ENCODE measurements at places on chromosomes 3 and 15. TPM values are rescaled to one million over a fixed set of nuclear protein-coding genes. Genes with fewer than 3 reads are reported as not detected.
A peak's percentile ranks its signal among the peaks of the same experiment; 100 is the strongest.

SLC24A5 gene
- total RNA-seq, result not detected

TMC3 gene
- total RNA-seq, result not detected

ZNF710 gene
- 32.6 TPM for total RNA-seq

GRCh38 chr3:143951351-143951971 is 20.2 kb upstream of the DIPK2A start:
- no peak overlapping the region for H3K4me3 ChIP-seq
- no peaks in the 10 kb centered on the region for H3K36me3 ChIP-seq
- peaks cover 19% of the 10 kb centered on the region for H3K27me3 ChIP-seq
- no peak overlapping the region for H3K27ac ChIP-seq
- DNase-seq, result no peak
- H3K4me1 ChIP-seq, result peaks cover 10% of the 10 kb centered on the region

DNA sequence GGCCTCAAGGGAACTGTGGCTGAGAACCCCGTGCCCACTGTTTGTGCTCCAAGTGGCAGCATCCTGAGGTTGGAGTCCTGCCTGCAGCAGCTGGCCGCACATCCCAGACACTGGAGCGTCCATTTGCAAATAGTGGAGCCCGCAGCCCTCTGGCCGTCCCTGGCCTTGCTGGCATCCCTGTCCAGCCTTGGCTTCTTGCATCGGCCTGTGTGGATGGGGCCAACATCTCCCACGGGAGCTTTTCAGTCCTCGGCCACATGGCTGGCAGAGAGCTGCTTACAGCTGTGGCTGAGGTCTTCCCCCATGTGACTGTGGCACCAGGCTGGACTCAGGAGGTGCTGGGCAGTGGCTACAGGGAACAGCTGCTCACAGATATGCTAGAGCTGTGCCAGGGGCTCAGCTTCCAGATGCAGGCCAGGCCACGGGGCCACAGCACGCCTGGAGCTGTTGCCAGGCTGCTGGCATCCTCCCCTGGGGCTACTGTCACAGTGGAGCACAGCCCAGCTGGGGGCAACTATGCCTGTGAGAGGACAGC is 71.2 kb downstream of the FAM43A start:
- no peak overlapping the region for H3K27ac ChIP-seq
- H3K4me1 ChIP-seq, result no peaks in the 10 kb centered on the region
- peaks cover 24% of the 10 kb centered on the region for H3K27me3 ChIP-seq
- no peak for DNase-seq
- H3K36me3 ChIP-seq, result no peaks in the 10 kb centered on the region

GRCh38 chr3:159185443-159186050 is 383.7 kb downstream of the MFSD1 start:
- no peak for DNase-seq
- no peak overlapping the region for H3K4me3 ChIP-seq
- no peaks in the 10 kb centered on the region for H3K27me3 ChIP-seq

- H3K4me3 ChIP-seq, result no peak overlapping the region
- H3K27ac ChIP-seq, result no peak overlapping the region
- H3K36me3 ChIP-seq, result no peaks in the 10 kb centered on the region
- DNase-seq, result no peak
- H3K27me3 ChIP-seq, result peaks cover 17% of the 10 kb centered on the region
- H3K4me1 ChIP-seq, result no peaks in the 10 kb centered on the region
These were observed 423.6 kb upstream of the MDFIC2 start for GRCh38 chr3:70736009-70736408.

- peaks cover 5% of the 10 kb centered on the region for H3K36me3 ChIP-seq
- H3K4me1 ChIP-seq, result peaks cover 16% of the 10 kb centered on the region
- H3K27me3 ChIP-seq, result no peaks in the 10 kb centered on the region
- H3K27ac ChIP-seq, result no peak overlapping the region
- no peak for DNase-seq
These were observed 128.3 kb downstream of the PLCL2 start for GRCh38 chr3:17013050-17013449.

- peaks cover 4% of the 10 kb centered on the region for H3K36me3 ChIP-seq
- peaks cover 4% of the 10 kb centered on the region for H3K27me3 ChIP-seq
- H3K4me1 ChIP-seq, result no peaks in the 10 kb centered on the region
These were observed 155.3 kb upstream of the MBNL1 start for GRCh38 chr3:152113413-152113812.

DNA sequence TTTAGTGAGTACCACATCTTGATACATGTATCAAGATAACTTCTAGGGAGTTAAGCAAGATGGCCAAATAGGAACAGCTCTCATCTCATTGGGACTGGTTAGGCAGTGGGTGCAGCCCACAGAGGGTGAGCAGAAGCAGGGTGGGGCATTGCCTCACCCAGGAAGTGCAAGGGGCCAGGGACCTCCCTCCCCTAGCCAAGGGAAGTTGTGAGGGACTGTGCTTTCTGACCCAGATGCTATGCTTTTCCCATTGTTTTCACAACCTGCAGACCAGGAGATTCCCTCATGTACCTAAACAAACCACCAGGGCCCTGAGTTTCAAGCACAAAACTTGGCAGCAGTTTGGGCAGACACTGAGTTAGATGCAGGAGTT is 665.0 kb upstream of the CBLB start:
- no peak for DNase-seq
- H3K27me3 ChIP-seq, result no peaks in the 10 kb centered on the region
- peaks cover 18% of the 10 kb centered on the region for H3K4me1 ChIP-seq
- peak overlapping the region; percentile 69 for H3K4me3 ChIP-seq
- peaks cover 49% of the 10 kb centered on the region for H3K36me3 ChIP-seq

GRCh38 chr15:31235311-31236183 is 91.1 kb upstream of the KLF13 start:
- no peak overlapping the region for H3K27ac ChIP-seq
- peaks cover 4% of the 10 kb centered on the region for H3K4me1 ChIP-seq
- no peak overlapping the region for H3K4me3 ChIP-seq
- H3K27me3 ChIP-seq, result no peaks in the 10 kb centered on the region

GRCh38 chr3:107920538-107920937 is 170.3 kb downstream of the CD47 start:
- no peaks in the 10 kb centered on the region for H3K4me1 ChIP-seq
- H3K4me3 ChIP-seq, result no peak overlapping the region
- no peak overlapping the region for H3K27ac ChIP-seq
- DNase-seq, result no peak

DNA sequence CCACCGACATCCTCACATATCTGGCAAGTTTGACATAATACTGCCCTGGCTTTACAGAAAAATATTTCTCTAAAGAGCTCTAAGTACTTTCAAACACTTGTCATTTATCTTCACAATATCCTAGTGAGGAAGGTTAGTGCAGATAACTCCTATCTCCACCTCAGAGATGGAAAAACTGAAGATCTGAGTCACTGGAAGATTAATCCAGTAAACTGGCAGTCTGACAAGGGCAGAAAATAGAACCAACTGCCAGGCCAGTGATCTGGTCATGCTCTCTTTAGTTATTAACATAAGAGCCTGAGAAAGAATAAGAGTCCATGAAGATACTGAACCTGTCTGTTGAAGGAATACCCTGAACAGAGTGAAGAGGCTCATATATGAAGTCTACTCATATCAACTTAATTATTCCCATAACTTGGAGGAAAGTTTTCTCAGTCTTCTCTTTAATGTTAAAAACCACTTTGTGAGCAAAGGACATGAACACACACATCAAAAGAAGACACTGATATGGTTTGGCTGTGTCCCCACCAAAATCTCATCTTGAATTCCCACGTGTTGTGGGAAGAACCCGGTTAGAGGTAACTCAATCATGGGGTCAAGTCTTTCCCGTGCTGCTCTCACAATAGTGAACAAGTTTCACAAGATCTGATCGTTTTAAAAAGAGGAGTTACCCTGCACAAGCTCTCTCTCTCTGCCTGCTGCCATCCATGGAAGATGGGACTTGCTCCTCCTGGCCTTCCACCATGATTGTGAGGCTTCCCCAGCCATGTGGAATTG is 61.4 kb downstream of the GOLIM4 start:
- H3K36me3 ChIP-seq, result peaks cover 20% of the 10 kb centered on the region
- H3K27me3 ChIP-seq, result no peaks in the 10 kb centered on the region
- H3K4me1 ChIP-seq, result no peaks in the 10 kb centered on the region
- no peak overlapping the region for H3K27ac ChIP-seq

GRCh38 chr15:61115241-61115640 is 113.9 kb downstream of the RORA start:
- H3K4me1 ChIP-seq, result no peaks in the 10 kb centered on the region
- peaks cover 53% of the 10 kb centered on the region for H3K27me3 ChIP-seq
- DNase-seq, result no peak
- H3K36me3 ChIP-seq, result no peaks in the 10 kb centered on the region
- no peak overlapping the region for H3K4me3 ChIP-seq
- no peak overlapping the region for H3K27ac ChIP-seq
